AG09309 (cell line): ENCODE measurements at places on chromosomes 6 and 20.

DNA sequence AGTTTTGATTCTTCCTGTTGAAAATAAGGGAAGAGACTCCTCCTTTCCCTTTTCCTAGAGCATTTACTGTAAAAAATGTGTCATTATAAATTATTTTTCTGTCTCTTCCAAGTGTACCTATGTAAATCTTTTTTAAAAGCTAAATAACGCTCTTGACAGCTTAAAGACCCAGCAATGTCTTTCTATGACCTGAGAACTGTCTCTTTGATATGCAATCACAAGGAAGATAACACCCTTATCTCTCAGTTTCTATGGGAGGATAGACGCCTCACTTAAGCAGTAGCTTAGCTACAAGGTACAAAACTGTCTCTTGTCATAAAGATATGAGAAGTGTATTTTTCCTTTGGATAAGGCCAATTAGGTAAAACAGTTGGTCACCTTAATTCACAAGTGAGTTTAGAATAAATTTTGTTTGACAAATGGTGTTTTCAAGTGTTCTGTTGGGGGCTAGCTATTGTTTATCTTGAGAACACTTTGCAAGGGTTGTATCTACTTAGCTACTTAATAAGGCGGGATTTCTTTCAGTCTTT, 980.6 kb upstream of the EYS start:
- no peak for DNase-seq

GRCh38 chr20:1863296-1863695, 31.9 kb upstream of the SIRPA start:
- no peak for DNase-seq

GRCh38 chr20:44691424-44692423, 23.4 kb upstream of the CCN5 start:
- DNase-seq: no peak

GRCh38 chr20:47799116-47799715, 13.9 kb upstream of the SULF2 start:
- DNase-seq: no peak

GRCh38 chr6:55069132-55069781, 105.1 kb upstream of the HCRTR2 start:
- peak; percentile 31 for DNase-seq

DNA sequence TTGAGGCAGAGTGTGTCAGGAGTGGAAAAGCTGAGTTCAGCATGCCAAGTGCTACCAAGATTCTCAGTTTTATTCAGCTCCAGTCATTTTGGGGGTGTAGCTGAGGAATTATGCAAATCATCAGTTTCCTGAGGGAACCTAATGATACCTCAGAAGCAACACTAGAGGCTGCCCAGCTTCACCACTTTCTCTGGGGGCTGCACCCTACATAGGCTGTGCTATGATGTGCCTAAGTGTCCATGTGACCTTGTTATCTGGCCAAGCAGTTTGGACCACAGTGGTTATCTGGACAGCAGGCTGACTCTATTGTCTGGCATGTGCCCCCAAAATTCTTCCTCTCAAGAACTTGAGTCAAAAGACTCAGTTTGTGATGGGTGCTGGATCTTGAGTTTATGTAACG, 374.6 kb upstream of the SYNCRIP start:
- DNase-seq: no peak

DNA sequence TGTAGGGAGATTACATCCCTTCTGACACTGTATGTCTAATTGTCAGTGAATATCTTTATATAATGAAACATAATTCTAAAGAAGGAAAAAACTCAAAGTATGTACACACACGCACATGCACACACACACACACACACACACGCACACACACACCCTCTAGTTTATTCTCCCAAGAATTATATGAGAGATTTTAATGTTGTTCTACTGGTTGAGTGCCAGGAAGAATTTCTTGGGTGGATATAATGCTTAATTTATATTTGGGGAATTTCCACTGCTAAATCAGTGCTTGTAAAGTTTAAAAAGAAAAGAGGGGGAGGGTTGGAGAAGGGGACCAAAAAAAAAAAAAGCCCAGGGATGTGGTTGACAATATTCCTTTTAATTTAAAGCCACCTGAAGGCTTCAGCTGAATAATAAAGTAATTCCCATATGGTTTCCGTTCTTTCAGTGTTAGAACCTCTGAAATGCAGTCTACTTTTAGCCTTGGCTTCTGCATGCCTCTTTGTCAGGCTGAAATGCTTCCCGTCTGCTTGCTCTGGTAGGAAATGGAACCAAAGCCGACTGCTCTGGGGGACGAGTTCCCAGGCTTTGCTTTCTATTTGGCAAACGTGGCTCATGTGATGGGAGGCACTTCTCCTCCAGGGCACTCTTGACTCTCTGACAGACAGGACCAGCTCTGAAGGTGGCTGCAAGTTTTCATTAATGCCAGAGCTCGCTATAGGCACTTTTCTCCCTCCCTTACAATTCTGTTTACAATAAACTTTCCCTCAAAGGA, 225.4 kb downstream of the PRL start:
- DNase-seq: no peak

- no peak for DNase-seq
These were observed 1.2 kb downstream of the DXO start for GRCh38 chr6:31970604-31971271.

DNA sequence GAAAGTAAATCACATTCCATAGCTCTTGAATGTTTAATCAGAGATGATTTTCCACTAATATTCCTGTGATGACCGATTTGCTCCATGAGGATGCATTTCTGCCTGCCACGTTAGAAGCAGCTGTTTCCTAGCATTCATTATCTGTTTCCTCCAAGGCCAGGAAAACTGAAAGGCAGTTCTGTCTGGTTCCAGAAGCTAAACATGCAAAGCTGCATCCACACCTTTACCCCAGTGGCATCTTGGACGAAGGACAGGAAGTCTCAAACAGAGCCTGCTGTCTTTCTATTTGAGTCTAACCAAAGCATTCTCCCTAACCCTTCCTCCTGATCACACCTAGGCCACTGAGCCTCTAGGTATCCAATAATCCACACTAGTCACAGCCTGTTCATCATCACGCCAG, 27.6 kb downstream of the CNKSR3 start:
- DNase-seq: no peak

GRCh38 chr6:30709101-30709868, 7.8 kb downstream of the MDC1 start:
- DNase-seq: no peak

GRCh38 chr6:146292506-146292905, 251.1 kb upstream of the RAB32 start:
- no peak for DNase-seq

GRCh38 chr6:25852756-25853155, 20.9 kb upstream of the SLC17A1 start:
- no peak for DNase-seq

DNA sequence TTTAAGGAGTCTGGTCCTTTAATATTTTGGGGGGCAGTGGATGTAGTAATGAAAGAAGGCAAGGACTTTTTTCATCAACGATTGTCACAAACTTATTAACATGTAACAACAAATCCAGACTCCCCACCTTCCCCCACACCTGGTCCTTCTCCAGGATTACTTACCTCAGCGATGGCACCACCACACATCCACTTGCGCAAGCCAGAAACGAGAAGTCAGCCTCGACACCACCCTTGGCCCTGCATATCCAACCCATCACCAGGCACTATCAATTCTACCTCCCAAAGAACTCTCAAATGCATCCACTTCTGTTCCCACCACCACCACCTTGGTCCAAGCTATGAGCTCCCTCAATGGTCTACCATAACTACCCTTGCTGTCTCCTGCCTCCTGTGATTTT, 6.6 kb downstream of the EZR start:
- DNase-seq: no peak

GRCh38 chr20:23334111-23334510, 16.5 kb upstream of the NXT1 start:
- DNase-seq: no peak

GRCh38 chr20:3603108-3603507, 60.1 kb downstream of the GFRA4 start:
- no peak for DNase-seq

DNA sequence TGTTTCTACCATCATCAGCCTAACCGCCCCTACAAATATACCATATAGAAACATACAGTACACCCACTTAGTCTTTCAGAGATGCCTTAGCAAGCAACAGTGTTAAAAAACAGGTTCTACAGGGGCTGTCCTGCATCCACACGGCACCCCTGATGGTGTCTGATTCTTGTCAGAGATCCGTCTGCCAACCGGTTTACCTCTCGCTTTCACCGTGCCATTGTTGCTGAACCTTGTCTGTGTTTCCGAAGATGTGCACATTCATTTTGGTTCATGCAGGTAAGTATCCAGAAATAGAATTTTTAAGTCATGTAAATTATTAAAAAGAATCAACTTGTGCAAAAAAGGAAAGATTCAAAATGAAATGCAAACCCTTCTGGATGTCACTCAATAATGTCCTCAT, 52.9 kb downstream of the EPHA7 start:
- DNase-seq: no peak

- peak; percentile 41 for DNase-seq
These were observed 42.6 kb downstream of the DSTN start for GRCh38 chr20:17612287-17612991.

GRCh38 chr20:19937218-19937617, 79.9 kb upstream of the NAA20 start:
- DNase-seq: no peak

DNA sequence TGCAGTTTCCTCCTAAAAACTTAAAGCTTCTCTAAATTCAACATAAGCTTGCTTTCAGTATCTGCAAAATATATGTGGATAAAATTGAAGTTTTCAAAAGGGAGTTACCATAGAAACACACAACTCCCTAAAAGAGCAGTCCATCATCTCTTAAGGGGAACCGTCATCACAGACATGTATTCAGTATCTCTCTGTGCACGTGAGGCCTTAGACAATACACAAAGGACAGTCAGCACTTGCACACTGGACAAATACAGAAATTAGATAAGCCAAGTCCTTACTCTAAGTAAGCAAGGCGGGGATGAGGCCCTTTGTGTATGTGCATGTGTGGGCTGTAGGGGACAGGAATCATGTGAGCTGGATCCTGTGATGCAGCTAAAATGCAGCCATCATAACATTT, 136.6 kb downstream of the BACH2 start:
- no peak for DNase-seq

DNA sequence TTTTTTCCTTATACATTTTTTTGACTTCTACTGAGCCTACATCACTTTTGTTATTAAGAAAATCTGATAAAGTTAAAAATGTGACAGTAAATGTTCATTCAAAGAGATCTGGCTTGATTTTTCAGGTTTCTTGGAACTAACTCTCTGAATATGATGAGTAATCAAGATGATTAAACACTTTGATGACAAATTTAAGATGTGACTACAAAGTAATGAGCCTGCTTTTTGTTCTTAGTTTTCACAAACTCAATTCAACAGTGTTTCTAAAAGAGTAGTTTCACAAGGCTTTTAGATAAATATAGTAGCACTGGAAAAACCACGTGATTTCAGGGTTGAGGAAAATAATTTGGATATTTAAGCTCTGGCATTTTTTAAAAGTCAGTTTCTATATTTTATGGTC, 37.9 kb upstream of the HDDC2 start:
- DNase-seq: no peak

GRCh38 chr6:12635813-12636212, 80.8 kb upstream of the PHACTR1 start:
- DNase-seq: no peak

GRCh38 chr6:91366781-91367180, 779.9 kb upstream of the MAP3K7 start:
- DNase-seq: no peak

- no peak for DNase-seq
These were observed 2.5 kb upstream of the TMEM14C start for GRCh38 chr6:10720265-10720959.

DNA sequence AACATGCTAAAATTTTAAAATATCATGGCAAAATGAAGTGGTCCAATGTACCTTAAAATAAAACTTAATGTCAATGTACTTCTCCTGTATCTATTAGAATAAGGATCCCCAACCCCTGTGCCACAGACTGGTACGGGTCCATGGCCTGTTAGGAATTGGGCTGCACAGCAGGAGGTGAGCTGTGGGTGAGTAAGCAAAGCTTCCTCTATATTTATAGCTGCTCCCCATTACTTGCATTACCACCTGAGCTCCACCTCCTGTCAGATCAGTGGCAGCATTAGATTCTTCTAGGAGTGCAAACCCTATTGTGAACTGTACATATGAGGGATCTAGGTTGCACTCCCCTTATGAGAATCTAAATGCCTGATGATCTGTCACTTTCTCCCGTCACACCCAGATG, 86.0 kb downstream of the SLC16A10 start:
- no peak for DNase-seq

DNA sequence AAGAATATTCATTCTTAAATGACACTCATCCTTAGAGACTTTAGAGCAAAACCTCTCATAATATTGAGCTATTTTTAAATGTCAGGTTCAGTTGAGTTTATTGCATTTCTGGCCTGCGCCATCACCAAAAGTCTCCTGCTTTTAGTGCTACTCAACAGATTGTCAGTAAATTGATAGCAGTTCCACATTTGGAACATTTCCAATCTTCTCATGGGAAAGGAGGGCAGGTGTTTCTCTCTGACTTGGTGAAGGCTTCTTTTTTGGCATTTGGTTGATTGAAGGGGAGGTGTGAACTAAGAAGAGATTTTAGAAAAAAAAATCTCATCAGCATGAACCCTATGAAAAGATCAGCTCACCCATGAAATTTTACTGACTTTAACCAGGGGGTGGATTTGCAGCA, 125.9 kb upstream of the INSM1 start:
- no peak for DNase-seq

DNA sequence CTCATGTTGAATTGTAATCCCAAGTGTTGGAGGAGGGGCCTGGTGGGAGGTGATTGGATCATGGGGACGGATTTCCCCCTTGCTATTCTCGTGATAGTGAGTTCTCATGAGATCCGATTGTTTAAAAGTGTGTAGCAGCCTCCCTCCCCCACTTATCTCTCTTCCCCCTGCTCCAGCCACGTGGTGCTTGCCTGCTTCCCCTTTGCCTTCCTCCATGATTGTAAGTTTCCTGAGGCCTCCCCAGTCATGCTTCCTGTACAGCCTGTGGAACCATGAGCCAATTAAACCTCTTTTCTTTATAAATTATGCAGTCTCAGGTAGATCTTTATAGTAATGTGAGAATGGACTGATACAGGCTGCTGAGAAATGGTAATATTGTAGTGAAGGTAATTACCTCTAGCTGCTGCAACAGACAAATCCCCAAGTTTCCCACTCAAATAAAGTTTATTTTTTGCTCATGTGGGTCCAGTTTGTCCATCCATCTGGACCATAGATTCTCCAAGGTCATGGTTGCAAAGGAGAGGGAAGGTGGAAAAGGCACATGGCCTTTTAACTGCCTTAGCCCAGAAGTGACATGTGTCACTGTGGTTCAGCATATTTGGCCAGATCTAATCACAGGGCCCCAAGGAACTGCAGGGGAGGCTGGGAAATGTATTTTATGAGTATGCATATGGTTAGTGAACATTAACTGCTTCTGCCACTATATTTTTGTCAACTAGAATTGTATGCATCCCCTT, 89.2 kb downstream of the TRMT11 start:
- no peak for DNase-seq

GRCh38 chr20:17594443-17594842, 24.6 kb downstream of the DSTN start:
- no peak for DNase-seq
